ENCODE measurements at places on chromosomes 1 and 21. TPM values are rescaled to one million over a fixed set of nuclear protein-coding genes. Genes with fewer than 3 reads are reported as not detected.

The OR2L8 gene
- total RNA-seq: 6.6 TPM

The LAMC2 gene
- total RNA-seq: 2.4 TPM

The BLZF1 gene
- 29.1 TPM for total RNA-seq

The IL19 gene
- total RNA-seq: not detected

The ZSWIM5 gene
- 25.1 TPM for total RNA-seq

The GBP3 gene
- total RNA-seq: 0.82 TPM

DNA sequence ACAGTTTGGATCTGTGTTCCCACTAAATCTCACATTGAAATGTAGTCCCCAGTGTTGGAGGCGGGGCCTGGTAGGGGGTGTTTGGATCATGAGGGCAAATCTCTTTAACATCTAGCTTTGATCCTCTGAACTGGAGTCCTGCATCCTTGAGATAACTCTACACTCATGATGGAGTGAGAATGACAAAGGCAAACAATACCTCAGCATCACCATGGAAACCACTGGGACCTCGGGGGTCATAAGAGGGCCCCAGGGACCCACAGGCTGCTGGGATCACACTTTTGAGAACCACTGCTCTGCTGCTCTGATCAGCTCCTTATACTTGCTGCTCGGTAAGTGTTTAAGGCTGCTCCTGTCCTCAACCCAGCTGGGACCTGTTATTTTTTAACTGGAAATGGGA is 13.4 kb upstream of the OBSCN start:
- DNase-seq: no peak

- no peak for DNase-seq
Measured at GRCh38 chr1:221782477-221782876, 40.6 kb upstream of the DUSP10 start.

The RGS2 gene
- total RNA-seq: 10.7 TPM

- DNase-seq: no peak
Measured at GRCh38 chr1:89125240-89125912, 538 bp downstream of the GBP2 start.

DNA sequence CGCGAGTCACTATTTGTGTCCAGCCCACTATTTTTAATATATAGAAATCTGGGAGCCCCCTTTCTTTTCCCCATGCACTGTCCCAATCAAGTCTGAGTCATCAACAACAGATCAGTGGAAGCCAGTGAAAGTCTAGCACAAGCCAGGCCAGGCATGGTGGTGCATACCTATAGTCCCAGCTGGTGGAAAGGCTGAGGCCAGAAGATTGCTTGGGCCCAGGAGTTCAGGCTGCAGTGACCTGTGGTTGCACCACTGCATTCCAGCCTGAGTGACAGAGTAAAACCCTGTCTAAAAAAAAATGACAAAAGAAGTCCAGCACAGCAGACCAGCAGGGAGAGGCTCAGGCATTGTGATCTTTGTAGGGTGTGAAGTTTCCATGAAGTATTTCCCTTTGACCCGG is 9.0 kb upstream of the RPL5 start:
- DNase-seq: no peak

Data from cerebellum (tissue), 4 donors.